Bone marrow (tissue), 2 donors: ENCODE measurements at places on chromosomes 11 and 22.
A peak's percentile ranks its signal among the peaks of the same experiment; 100 is the strongest.

GRCh38 chr22:27100789-27101188, 443.4 kb downstream of the MIAT start:
- no peak for DNase-seq

GRCh38 chr22:32660292-32660691, 141.2 kb upstream of the TIMP3 start:
- peak; percentile 14 for DNase-seq

- no peak for DNase-seq
These were observed 175.5 kb downstream of the ETS1 start for GRCh38 chr11:128411812-128412211.

- DNase-seq: no peak
These were observed 796.5 kb upstream of the LRRC4C start for GRCh38 chr11:42255906-42256305.

DNA sequence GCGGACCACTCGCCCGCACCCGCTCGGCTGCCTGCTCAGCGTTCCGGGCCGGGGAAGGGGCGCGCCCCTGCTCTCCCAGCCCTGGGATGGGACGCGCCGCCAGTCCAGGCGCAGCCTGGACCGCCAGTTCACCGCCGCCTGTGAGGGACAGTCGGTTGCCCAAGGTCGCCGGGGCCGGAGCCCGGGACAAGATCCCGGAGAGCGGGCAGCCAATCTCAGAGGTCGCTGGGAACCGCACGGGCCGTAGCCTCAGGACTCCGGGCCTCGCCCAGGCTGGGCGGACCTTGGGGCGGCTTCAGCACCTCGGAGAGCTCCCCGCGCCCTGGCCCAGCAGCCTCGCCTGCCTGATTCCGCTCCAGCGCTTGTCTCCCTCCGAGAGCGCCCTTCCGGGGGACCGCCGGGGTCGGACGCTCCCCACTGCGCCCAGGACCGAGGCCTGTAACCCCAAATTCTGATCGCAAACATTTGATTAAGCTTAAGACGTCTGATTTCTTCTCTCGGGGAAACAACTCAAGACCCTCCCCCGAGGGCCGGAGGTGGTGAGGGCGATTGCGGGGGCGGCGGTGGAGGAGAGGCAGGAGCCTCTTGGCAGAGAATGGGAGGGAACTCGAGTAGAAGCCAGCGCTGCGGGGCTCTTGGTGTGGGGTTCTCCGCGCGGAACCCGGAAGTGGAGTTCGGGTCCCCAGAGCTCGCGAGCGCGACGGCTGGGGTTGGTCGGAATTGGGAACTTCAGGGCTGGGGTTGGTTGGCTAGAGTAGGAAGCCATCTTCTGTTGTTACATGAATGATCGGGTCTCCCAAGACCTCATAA, 1.1 kb upstream of the CHRM4 start:
- DNase-seq: peak; percentile 43

DNA sequence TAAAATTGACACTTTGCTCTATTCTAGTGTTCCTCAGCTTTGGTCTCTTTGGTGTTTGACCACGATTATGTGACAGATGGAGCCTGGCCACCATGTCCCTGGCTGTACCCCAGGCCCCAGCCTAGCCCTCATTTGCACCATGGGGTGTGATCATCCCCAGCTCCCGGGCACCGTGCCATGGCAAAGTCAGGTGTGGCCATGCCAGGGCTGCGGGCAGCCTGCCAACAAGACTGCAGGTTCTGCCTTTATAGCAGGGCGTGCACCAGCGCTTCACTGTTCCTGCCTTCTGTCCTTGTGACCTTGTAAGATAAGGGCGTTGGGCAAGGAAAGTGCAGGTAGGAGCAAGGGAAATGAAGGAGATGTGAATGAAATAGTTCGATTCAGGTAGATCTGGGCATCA, 22.4 kb upstream of the APOBEC3A start:
- DNase-seq: no peak

DNA sequence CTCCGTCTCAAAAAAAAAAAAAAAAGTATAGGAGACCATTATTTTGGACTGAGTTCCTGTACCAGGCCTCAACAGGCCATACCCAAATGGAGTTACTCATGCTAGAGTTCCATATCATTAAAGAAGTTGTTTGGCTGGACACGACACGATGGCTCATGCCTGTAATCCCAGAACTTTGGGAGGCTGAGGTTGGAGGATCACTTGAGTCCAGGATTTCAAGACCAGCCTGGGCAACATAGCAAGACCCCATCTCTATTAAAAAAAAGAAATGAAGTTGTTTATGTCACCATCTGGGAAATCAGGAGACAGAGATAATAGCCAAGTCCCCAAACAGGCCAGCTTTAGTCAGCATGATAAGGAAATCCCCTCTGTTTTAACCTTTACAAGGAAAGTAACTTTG, 6.7 kb upstream of the FNBP4 start:
- DNase-seq: no peak

- no peak for DNase-seq
These were observed 21.8 kb downstream of the CSF2RB start for GRCh38 chr22:36935313-36935610.

DNA sequence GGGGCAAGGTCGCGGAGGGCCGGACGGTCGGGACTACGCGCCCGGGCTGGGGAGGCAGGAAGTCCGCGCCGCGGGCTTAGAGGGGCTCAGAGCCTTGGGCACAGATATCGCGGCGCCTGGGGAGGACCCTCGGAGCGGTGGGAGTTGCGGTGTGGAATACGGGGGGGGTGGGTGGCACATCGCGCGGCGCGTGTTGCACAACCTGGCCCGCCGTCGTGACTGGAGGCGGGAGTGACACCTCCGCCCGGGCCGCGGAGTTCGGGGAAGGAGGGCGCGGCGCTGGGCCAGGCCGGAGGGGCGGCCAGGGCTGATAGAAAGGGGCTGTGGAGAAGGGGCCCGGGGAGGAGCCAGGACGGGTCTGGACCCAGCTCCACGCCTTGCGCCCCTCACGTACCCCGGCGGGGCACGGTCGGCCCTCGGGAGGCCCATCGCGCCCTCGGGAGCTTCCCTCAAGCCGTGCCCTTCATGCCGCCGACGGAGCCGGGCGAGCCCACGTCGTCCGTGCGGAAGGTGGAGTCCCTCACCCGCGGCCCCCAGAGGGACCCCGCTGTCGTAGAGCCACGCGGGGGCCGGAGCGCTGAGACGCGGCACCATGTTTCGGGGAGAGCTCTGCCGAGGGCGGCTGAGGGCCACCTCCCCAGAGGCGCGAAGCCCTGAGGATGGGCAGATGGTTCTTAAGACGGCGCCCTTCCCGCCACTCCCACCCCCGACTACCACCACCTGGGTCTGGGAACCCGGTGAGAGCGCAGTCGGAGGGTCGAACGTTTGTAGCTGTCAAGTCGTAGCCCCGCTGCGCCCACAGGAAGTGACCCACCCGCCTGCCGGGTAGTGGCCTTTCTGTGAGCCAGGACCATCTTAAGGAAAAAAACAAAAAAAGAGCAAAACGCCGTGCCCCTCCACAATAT, 729 bp downstream of the IL17RA start:
- no peak for DNase-seq

DNA sequence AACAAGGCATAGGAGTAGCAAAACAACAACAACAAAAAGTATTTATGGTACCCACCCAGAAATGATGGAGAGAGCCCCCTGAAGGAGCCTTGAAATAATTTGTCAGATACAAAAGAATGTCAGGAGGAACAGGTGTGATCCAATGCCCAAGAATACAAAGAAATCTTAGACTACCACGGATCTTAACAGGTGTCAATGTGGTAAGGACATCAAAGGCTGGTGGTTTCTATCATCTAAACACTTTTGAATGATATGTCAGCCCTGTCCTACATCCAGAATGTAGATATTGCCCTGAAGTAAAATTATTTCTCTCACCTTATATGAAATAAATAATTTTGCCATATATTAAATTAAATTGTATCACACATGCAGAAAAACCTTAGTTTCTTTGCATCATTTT, 386.4 kb upstream of the ANO5 start:
- no peak for DNase-seq

GRCh38 chr11:28117712-28118111, 9.5 kb downstream of the METTL15 start:
- DNase-seq: no peak

- DNase-seq: no peak
These were observed 134.1 kb downstream of the ARHGAP42 start for GRCh38 chr11:100821198-100821597.
